ENCODE measurements at places on chromosomes 7 and 10. TPM values are rescaled to one million over a fixed set of nuclear protein-coding genes. Genes with fewer than 3 reads are reported as not detected.

Gene ASB4
- 0.72 TPM for total RNA-seq

Gene ITIH5
- total RNA-seq: 132 TPM

Gene PNLIPRP3
- total RNA-seq: not detected

Gene FEZF1
- total RNA-seq: not detected

Gene TECPR1
- 26.1 TPM for total RNA-seq

Gene SFRP5
- total RNA-seq: 6.7 TPM

Gene RASSF4
- 32.5 TPM for total RNA-seq

Gene PYROXD2
- total RNA-seq: 18.5 TPM

Gene C10orf67
- 1.0 TPM for total RNA-seq

Gene SCIN
- total RNA-seq: 9.0 TPM

Gene HHEX
- 6.0 TPM for total RNA-seq

DNA sequence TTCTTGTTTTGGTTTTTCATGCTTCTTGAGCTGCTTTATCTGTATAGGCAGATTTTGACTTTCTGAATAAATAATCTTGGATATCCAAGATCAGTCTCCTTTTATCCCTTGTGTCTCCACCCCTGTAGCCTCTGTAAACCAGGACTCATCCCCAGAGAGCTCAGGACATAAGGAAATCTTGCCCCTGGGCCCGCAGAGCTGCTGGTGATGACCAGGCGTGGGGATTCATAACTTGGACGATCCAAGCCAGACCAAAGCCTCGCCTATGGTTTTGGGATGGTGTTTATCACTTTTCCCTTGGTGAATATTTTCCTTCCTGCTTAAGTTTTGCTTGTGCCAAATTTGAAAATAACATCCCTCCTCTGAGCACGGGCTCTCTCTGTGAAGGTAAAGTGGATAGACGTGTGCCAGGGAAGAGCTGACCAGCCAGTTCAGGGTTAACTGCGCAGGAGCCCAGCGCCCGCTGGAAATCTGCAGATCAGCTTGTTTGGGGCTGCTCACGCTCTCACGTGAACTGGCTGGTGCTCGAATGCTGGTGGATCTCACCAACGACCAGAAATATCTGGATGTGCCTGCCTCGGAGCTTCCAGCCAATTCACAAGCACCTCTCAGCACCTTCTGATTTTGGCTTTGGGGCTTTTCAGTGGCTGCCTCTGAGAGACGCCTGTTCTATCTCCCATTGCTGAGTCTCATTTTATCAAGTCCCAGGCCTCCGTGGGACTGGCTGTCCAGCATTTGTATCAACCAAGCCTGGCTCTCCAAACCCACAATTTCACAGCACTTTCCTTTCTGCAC, 132.1 kb upstream of the BTBD16 start:
- H3K27me3 ChIP-seq: no peaks in the 10 kb centered on the region
- peaks cover 45% of the 10 kb centered on the region for H3K4me1 ChIP-seq
- DNase-seq: no peak

DNA sequence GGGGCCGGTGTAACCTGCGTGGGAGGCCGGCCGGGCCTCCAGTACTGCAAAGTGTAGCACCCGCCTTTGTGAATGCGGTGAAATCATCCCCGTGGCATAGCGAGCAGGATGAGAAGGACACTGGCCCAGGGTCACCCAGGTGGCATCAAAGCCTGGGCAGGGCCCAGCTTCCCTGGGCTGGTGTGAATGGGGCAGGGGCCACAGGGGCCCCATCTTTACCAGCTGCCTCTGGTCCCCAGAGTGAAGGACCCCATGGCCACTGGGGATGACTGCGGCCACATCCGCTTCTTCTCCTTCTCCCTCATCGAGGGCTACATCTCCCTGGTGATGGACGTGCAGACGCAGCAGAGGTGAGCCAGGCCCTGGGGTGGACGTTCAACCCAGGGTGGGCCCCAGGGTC, 53.8 kb downstream of the RCC1L start:
- peaks cover 91% of the 10 kb centered on the region for H3K36me3 ChIP-seq
- no peak overlapping the region for H3K27ac ChIP-seq
- no peaks in the 10 kb centered on the region for H3K27me3 ChIP-seq
- DNase-seq: no peak

DNA sequence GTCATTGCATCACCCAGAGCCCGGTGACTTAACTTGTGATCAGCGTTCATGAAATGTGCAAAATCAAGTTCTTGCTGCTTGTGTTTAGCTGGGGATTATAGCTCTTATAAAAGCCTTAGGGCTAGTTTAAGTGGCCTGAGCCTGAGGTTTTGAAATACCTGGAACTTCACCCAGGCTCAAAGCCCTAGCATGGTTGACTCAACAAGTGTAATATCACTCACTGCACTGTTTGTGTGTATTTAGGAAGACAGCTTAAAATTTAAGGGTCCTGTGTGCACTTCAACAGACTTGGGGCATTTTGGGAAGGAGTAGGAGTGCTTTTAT, 489.5 kb downstream of the GATA3 start:
- no peaks in the 10 kb centered on the region for H3K4me1 ChIP-seq
- H3K4me3 ChIP-seq: no peak overlapping the region
- DNase-seq: no peak
- H3K27me3 ChIP-seq: no peaks in the 10 kb centered on the region
- H3K36me3 ChIP-seq: no peaks in the 10 kb centered on the region

DNA sequence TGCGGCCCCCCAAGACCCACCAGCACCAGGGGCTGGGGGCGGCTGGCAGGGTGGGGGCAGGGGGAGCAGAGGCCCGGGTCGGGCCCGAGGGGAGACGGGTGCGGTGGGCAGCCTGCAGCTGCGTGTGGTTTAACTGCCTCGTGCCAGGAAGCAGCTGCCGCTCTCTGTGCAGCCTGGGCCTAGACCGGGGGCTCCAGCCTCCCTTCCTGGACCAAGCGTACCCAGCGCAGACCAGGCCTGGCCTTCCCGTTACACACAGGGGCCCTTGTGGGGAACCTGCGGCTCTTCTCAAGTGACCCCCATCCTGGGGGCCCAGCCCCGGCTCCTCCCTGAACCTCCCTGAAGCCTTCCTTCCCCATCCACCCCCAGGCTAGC, 6.6 kb upstream of the INTS1 start:
- H3K27me3 ChIP-seq: no peaks in the 10 kb centered on the region
- peaks cover 15% of the 10 kb centered on the region for H3K4me1 ChIP-seq
- no peak overlapping the region for H3K4me3 ChIP-seq

DNA sequence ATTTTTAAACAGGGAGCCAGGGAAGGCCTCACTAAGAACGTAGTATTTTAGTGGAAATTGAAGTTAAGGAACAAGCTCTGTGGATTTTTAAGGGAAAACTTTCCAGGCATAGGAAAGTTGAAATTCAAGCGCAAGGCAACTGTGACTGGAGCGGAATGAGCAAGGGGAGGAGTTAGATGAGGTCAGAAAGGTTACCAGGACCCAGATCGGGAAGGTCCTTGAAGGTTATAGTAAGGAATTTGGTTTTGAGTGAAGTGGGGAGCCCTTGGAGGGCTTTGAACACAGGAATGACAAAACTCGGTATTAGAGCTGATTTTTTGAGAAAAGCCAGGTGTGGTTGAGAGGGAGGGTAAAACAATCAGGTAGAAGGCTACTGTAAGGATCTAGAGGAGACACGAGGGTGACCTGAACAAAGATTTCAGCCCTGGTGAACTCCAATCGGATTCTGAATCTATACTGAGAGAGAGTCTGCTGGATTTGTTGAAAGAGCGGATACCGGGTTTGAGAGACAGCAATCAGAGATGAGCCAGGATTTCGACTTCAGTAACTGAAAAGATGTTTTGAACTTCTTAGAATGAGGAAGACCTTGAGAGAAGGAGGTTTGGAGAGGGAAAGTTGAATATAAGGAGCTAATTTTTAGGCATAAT, 1013.9 kb downstream of the NRG3 start:
- H3K4me3 ChIP-seq: no peak overlapping the region
- no peak overlapping the region for H3K27ac ChIP-seq
- H3K36me3 ChIP-seq: no peaks in the 10 kb centered on the region
- DNase-seq: no peak
- no peaks in the 10 kb centered on the region for H3K4me1 ChIP-seq

- H3K36me3 ChIP-seq: no peaks in the 10 kb centered on the region
- H3K4me1 ChIP-seq: no peaks in the 10 kb centered on the region
- no peak overlapping the region for H3K27ac ChIP-seq
- no peak overlapping the region for H3K4me3 ChIP-seq
- no peaks in the 10 kb centered on the region for H3K27me3 ChIP-seq
- DNase-seq: no peak
Measured at GRCh38 chr10:95861386-95861785, 46.4 kb upstream of the CC2D2B start.

GRCh38 chr7:31134246-31135188, 82.4 kb downstream of the ADCYAP1R1 start:
- H3K27ac ChIP-seq: no peak overlapping the region
- H3K36me3 ChIP-seq: no peaks in the 10 kb centered on the region
- H3K4me1 ChIP-seq: peaks cover 10% of the 10 kb centered on the region
- H3K4me3 ChIP-seq: no peak overlapping the region
- H3K27me3 ChIP-seq: no peaks in the 10 kb centered on the region
- DNase-seq: peak; percentile 80

- H3K4me3 ChIP-seq: peak overlapping the region; percentile 80
- H3K27me3 ChIP-seq: no peaks in the 10 kb centered on the region
- DNase-seq: no peak
- H3K27ac ChIP-seq: peak overlapping the region; percentile 98
Measured at GRCh38 chr10:92591550-92592022, 1.3 kb upstream of the KIF11 start.

GRCh38 chr7:107850216-107850615, 40.8 kb upstream of the DLD start:
- H3K36me3 ChIP-seq: no peaks in the 10 kb centered on the region
- H3K4me3 ChIP-seq: no peak overlapping the region

- H3K27ac ChIP-seq: no peak overlapping the region
- H3K36me3 ChIP-seq: no peaks in the 10 kb centered on the region
- no peak overlapping the region for H3K4me3 ChIP-seq
Measured at GRCh38 chr7:103120362-103120761, 28.5 kb downstream of the NAPEPLD start.

GRCh38 chr10:112330162-112330561, 43.8 kb upstream of the ACSL5 start:
- no peaks in the 10 kb centered on the region for H3K36me3 ChIP-seq
- H3K27ac ChIP-seq: no peak overlapping the region
- H3K4me1 ChIP-seq: no peaks in the 10 kb centered on the region
- DNase-seq: no peak
- no peak overlapping the region for H3K4me3 ChIP-seq

DNA sequence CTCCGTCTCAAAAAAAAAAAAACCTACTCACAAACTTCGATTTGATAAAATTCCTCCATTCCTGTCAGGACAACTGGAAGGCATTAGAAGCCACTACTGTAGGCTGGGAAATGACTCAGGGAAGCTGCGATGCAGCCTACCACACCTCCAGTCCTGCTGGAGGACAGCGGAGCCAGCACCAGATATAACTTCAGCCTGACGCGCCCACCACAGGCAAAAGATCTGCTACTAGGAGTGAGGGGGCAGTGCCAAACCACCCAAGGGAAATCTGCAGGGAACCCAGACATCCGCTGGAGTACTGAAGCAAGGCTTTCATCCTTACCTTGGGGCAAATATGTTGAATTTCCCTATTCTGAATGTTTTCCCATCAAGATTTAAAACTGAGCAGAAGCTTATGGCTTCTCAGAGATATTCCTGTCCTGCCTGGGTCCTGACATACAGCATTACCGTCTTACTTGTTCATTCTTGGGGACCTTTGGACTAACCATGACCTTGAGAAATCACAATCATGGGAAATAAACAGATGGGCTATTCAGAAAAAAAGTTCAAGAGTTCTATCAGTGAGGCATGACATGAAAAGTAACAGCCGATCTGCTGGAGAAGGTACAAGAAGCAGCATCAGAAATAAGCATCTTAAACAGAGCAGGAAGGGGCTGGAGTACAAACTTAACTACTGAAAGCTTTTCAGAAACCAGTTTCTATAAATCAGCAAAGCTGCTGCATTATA, 20.4 kb downstream of the BCCIP start:
- no peak overlapping the region for H3K4me3 ChIP-seq
- H3K27me3 ChIP-seq: no peaks in the 10 kb centered on the region
- no peak overlapping the region for H3K27ac ChIP-seq
- H3K36me3 ChIP-seq: peaks cover 28% of the 10 kb centered on the region

- H3K36me3 ChIP-seq: no peaks in the 10 kb centered on the region
- H3K27ac ChIP-seq: no peak overlapping the region
- H3K4me3 ChIP-seq: no peak overlapping the region
Measured at GRCh38 chr7:20246236-20246635, 29.1 kb upstream of the MACC1 start.

Measured in spinal cord (tissue), 10 donors.